ENCODE measurements at places on chromosomes 13 and 19. TPM values are rescaled to one million over a fixed set of nuclear protein-coding genes. Genes with fewer than 3 reads are reported as not detected.

GRCh38 chr13:55214841-55215345 is 1925.8 kb upstream of the PRR20A start:
- DNase-seq: no peak

DNA sequence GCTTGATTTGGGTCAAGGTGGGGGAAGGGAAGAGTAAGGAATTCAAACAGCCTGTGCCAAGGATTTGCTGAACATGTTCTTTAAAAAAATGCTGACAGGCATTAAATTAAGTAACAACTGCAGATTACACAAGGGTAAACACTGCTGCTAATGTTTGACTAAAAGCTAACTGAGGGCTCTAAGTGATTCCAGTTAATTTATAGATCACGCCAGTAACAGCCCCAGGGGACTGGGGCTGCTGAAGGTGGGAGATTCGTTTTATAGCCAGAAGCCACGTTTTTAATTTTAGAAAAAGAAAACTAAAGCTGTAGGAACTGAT is 321.7 kb downstream of the DLEU7 start:
- no peak for DNase-seq

DNA sequence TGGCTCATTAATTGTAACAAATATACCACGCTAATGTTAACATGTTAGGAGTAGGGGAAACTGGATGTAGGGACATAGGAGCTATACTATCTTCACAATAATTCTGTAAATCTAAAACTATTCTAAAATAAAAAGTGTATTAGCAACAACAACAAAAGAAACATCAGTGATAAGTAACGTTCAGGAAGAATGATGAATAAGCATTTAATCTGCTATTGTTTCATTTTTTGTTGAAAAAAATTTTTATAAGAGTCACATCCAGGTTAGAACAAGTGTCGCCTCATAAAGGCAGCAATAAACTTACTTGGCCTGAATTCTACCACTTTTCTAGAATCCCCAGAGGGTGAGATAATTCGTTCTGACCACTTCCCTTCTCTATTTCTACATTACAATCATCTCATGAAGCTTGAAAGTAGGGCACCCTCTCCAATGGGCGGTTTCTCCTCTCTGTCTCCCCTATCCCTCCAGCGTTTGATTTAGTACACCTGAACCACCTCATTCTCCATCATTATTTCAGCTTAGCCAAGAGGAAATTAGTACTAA is 253.1 kb upstream of the IPO5 start:
- DNase-seq: no peak

- DNase-seq: no peak
These were observed 13.4 kb downstream of the CAPS start for GRCh38 chr19:5927441-5927821.

DNA sequence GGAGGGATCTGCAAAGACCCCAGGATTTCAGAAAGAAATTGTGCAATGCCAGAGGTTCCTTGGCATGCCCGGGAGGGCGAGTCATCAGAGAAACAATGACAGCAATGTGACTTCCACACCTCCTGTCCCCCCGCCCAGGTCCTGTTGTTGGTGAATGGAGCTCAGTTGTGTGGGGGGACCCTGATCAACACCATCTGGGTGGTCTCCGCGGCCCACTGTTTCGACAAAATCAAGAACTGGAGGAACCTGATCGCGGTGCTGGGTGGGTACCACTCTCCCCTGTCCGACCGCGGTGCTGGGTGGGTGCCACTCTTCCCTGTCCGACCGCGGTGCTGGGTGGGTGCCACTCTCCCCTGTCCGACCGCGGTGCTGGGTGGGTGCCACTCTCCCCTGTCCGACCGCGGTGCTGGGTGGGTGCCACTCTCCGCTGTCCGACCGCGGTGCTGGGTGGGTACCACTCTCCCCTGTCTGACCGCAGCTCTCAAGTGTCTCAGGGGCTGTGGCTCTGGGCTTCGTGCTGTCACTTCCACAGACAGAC is 5.2 kb upstream of the F10 start:
- no peak for DNase-seq

DNA sequence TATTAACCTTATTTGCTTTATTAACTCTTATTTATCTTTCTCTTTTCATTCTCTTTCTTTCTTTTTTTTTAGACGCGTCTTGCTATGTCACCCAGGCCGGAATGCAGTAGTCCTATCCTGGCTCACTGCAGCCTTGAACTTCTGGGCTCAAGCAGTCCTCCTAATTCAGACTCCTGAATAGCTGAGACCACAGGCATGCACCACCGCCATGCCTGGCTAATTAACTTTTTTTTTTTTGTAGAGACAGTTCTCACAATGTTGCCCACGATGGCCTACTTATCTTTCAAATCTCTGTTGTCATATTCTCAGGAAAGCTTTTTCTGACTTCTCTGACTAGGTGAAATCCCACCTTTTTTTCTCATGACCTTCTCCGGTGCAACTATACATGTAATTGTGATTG is 7.8 kb upstream of the SPRY2 start:
- no peak for DNase-seq

DNA sequence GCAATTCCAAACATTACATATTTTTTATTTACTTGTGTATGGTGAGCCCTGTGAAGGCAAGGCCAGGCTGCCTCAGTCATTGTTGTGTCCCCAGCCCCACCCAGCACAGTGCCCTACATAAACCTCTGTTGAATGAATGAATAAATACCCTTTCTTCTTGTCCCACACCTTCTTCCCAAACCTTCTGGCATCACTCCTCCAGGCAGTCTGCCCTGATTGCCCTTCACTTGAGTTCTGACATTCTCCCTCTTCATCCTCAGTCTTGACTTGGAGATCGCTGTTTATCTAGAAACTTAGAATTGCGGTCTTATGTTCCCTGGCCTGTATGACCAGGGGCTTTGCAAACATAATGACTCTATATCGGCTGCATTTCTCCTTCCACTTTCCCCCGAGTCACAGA is 5.2 kb upstream of the OPA3 start:
- DNase-seq: no peak

GRCh38 chr19:17448131-17448967 is at the start of gene TMEM221:
Gene TMEM221 (minus strand): TSS chr19:17448668. CDS start chr19:17448462, 206 bp downstream.
- DNase-seq: peak; percentile 41

The PGLYRP2 gene
- not detected for total RNA-seq

The RAB20 gene
- 37.1 TPM for total RNA-seq

The OR10H1 gene
- 0.09 TPM for total RNA-seq
